ENCODE measurements at places on chromosomes 16 and 17. TPM values are rescaled to one million over a fixed set of nuclear protein-coding genes. Genes with fewer than 3 reads are reported as not detected.
A peak's percentile ranks its signal among the peaks of the same experiment; 100 is the strongest.

- H3K27ac ChIP-seq, result no peak overlapping the region
- no peak for DNase-seq
- H3K27me3 ChIP-seq, result no peaks in the 10 kb centered on the region
- H3K36me3 ChIP-seq, result no peaks in the 10 kb centered on the region
- no peak overlapping the region for H3K4me3 ChIP-seq
Observed at GRCh38 chr16:67758006-67758405, 38.9 kb upstream of the GFOD2 start.

DNA sequence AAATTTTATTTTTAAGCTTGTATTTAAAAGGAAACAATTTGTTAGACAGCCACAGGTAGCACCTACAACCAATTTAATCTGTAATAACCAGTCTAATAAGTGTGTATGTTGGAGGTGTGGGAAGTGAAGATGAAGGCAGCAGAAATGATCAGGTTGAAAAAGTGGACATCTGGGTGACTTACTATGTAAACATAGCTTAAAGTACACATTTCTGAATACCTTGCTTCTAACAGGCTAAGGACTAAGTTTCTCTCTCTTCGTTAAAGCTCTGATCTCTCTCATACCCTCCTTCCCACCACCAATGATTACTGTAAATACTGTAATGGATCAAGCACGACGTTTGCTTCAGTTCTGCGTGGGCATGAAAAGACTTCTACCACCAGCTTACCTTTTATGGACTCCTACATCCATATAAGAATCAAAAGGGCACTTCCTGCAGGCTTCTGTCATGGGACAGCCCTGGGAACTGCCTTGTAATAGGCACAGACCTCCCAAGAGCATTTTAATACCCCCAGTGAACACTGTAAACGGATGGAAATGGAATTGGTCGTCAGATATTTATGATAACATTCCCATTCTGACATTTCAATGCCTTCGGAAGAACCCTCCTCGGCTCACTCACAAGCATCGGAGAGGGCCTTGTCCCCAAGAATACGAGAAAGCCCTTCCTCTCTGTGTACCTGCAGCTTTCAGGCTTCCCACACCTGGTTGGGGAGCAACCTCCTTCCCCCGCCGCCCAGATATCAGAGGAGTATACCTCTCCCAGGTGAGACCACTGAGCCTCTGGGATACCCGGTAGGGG lies 700 bp downstream of the CCDC43 start:
- H3K4me3 ChIP-seq, result peak overlapping the region; percentile 55
- DNase-seq, result no peak
- H3K27me3 ChIP-seq, result no peaks in the 10 kb centered on the region
- no peaks in the 10 kb centered on the region for H3K36me3 ChIP-seq

- H3K36me3 ChIP-seq, result no peaks in the 10 kb centered on the region
- H3K4me1 ChIP-seq, result no peaks in the 10 kb centered on the region
- no peaks in the 10 kb centered on the region for H3K27me3 ChIP-seq
- no peak overlapping the region for H3K4me3 ChIP-seq
- DNase-seq, result no peak
- H3K27ac ChIP-seq, result no peak overlapping the region
Observed at GRCh38 chr16:84319146-84319760, 24.6 kb downstream of the WFDC1 start.

GRCh38 chr17:69098625-69099024 lies 37.9 kb upstream of the ABCA9 start:
- no peak overlapping the region for H3K27ac ChIP-seq
- no peak for DNase-seq
- no peaks in the 10 kb centered on the region for H3K4me1 ChIP-seq
- no peaks in the 10 kb centered on the region for H3K36me3 ChIP-seq
- no peaks in the 10 kb centered on the region for H3K27me3 ChIP-seq
- H3K4me3 ChIP-seq, result no peak overlapping the region

DNA sequence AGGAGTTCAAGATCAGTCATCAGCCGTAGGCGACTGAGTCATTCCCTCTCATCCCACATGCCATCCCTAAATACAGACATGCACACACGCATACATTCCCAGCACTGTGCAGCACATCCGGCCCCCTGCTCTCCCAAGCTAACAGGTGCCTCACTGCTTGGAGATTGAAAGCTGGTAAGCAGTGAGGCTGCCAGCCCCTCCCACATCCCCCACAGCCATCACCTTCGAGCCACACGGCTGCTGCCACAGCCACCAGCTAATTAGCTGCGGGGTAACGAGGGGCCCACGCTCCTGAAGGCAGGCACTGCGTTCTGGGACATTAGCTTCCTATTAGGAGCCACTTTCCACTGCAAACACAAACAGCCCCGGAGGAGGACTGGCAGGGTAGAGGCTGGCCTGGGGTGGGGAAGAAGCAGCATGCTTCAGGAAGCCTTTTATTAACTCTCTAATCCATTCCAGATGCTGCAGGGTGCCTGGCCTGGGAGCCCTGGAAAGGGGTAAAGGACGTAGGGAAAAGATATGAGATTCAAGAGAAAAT lies 179.6 kb downstream of the CCT6B start:
- H3K4me1 ChIP-seq, result no peaks in the 10 kb centered on the region
- no peaks in the 10 kb centered on the region for H3K36me3 ChIP-seq
- no peak overlapping the region for H3K27ac ChIP-seq
- DNase-seq, result no peak

- no peak overlapping the region for H3K27ac ChIP-seq
- DNase-seq, result no peak
- H3K4me1 ChIP-seq, result no peaks in the 10 kb centered on the region
- H3K36me3 ChIP-seq, result no peaks in the 10 kb centered on the region
Observed at GRCh38 chr16:77376358-77376757, 58.5 kb downstream of the ADAMTS18 start.

- no peaks in the 10 kb centered on the region for H3K4me1 ChIP-seq
- no peak for DNase-seq
- H3K36me3 ChIP-seq, result no peaks in the 10 kb centered on the region
- H3K27me3 ChIP-seq, result no peaks in the 10 kb centered on the region
- no peak overlapping the region for H3K4me3 ChIP-seq
Observed at GRCh38 chr17:35479271-35479670, 30.7 kb upstream of the SLFN13 start.

- H3K27me3 ChIP-seq, result no peaks in the 10 kb centered on the region
- peak overlapping the region; percentile 81 for H3K4me3 ChIP-seq
- DNase-seq, result peak; percentile 96
- peaks cover 3% of the 10 kb centered on the region for H3K4me1 ChIP-seq
- H3K36me3 ChIP-seq, result no peaks in the 10 kb centered on the region
Observed at GRCh38 chr16:81076566-81077075, 417 bp downstream of the C16orf46 start.

DNA sequence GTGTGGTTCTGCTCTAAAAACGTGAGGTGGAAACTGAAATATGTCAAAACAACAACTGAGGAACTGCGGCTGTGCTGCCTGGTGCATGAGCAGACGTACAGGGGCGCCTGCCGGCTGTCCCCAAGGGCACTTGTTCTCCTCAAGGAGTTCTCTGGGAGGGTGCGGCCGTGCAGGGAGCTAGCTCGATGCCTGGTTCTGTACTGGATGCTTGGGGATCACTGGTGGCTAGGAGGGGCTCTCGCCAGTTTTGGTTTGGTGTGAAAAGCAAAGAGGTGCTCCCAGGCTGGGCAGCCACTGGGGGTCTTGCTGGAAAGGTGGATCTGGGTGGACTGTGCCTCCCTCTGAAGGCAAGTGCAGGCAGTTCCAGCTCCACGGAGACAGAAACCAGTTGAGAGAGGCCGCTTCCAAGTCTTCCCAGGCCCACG lies 41.9 kb upstream of the ATP2A3 start:
- no peak overlapping the region for H3K27ac ChIP-seq
- no peaks in the 10 kb centered on the region for H3K27me3 ChIP-seq
- H3K36me3 ChIP-seq, result peaks cover 57% of the 10 kb centered on the region
- H3K4me1 ChIP-seq, result peaks cover 6% of the 10 kb centered on the region
- peak; percentile 50 for DNase-seq
- no peak overlapping the region for H3K4me3 ChIP-seq

The C16orf54 gene
- total RNA-seq, result 9.9 TPM

The NOTUM gene
- not detected for total RNA-seq

The ABAT gene
- total RNA-seq, result 33.3 TPM

All from Peyer's patch (tissue), 4 donors.